ENCODE measurements at places on chromosomes 11 and 22. TPM values are rescaled to one million over a fixed set of nuclear protein-coding genes. Genes with fewer than 3 reads are reported as not detected.

DNA sequence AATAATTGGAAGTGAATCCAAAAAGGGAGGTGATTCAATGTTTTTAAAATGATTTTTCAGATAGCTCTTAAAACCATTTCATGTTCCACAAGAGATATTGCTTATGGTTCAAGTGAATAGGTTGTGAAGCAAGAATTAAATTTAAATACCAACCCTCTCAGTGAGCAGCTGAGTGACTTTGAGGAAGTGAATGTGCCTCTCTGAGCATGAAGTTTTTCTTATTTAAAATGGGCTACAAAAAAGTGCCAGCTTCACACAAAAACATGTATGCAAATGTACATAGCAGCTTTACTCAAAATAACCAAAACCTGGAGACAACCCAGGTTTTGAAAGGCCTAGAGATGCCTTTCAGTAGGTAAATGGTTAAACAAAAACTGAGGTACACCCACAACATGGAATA, 35.5 kb upstream of the GAB4 start:
- no peak for DNase-seq

ADSL gene
- total RNA-seq, result 37.4 TPM

GRCh38 chr11:60925868-60926267, 1.6 kb downstream of the TMEM132A start:
- DNase-seq, result no peak

CD3D gene
- total RNA-seq, result 0.86 TPM

DNA sequence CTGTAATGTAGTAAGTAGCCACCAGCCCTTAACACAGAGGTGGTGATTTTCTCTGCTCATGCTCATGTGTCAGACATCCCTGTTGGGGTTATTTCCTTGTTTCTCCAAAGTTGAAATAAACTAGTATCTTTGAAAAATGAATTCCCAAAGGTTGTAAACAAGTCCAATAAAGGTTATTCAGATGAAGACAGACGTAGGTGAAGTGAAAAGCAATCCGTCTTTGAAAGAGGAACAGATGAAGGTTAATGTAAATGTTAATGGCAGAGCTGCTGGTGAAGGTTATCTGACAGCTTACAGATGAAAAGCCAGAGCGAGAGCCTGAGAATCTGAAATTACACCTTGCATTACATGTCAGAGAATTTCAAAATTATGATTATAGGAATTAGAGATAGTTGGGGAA, 1604.0 kb downstream of the FAM181B start:
- no peak for DNase-seq

SLC16A8 gene
- total RNA-seq, result not detected

- no peak for DNase-seq
These were observed 1.5 kb downstream of the AMPD3 start for GRCh38 chr11:10456519-10456918.

DNA sequence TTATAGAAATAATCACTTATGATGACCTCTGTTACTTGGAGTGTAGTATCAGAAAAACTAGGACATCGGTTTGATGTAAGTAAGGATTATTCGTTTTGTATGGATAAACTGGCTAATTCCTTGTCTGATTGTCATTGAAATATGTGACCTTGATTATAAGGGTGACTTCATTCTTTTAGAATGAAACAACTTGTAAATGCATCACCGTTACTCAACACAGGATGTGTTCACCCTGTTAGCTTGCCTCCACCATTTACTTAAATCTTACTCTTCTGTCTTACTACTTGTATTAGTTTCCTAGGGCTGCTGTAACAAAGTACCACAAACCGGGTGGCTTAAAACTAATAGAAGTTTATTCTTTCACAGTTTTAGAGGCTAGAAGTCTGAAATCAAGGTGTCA, 7.9 kb downstream of the SFI1 start:
- DNase-seq, result no peak

GRCh38 chr11:88360141-88360540, 22.6 kb upstream of the CTSC start:
- no peak for DNase-seq

- DNase-seq, result no peak
These were observed 1248.0 kb upstream of the CNTN5 start for GRCh38 chr11:97772705-97773104.

DNA sequence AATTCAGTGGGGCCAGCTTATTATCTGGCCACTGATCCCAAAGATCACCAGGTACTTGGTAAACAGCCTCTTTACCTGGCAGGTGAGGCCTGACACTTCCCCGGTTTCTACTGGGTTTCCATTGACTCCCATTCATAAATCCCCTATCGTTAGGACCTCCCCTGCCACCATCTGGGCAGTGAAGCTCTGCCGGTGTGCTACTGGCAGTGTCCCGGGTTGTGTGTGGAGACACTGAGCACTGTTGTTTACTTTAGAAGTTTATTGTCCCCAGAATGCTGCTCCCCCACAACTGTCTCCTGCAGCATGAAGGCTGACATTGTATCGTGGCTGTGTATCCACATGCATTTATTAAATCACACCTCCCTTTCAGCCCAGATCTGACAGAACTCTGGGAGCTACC, 142.7 kb downstream of the WNT7B start:
- no peak for DNase-seq

SCN3B gene
- 1.2 TPM for total RNA-seq

- DNase-seq, result no peak
These were observed 12.3 kb downstream of the TCF20 start for GRCh38 chr22:42258126-42258525.

DNA sequence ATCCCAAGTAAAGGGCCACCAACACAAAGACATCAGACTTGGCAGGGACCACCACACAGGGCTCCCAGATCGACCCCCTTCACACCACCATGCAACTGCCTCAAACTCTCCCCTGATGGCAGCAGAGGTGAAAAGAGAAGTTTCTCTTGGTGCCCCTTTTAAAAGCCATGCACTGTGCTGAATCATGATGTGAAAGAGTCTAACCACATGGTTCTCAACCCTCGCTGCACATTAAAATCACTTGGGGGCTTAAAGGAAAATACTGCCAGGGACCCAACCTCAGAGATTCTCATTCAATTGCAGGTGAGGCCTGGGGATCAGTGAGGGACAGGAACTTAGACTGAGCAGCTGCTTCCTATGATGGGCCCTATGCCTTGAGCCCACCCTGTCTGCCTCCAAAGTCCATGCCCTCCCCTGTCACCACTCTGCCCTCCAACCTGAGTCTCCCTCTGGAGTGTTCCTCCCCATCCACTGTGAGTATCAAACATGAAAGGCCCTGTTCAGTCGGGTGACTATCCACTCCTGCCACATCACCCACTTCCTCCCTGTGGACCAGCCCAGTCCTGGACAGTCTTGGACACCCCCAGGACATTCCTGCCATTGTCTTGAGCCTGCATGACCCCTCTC, 40.8 kb downstream of the PLEKHA7 start:
- DNase-seq, result no peak

GRCh38 chr11:475941-476340, 25.9 kb downstream of the PTDSS2 start:
- no peak for DNase-seq

- DNase-seq, result no peak
These were observed 35.8 kb downstream of the TNKS1BP1 start for GRCh38 chr11:57288771-57289579.

- DNase-seq, result no peak
These were observed 581.1 kb upstream of the ARHGAP42 start for GRCh38 chr11:100105982-100106358.

DNA sequence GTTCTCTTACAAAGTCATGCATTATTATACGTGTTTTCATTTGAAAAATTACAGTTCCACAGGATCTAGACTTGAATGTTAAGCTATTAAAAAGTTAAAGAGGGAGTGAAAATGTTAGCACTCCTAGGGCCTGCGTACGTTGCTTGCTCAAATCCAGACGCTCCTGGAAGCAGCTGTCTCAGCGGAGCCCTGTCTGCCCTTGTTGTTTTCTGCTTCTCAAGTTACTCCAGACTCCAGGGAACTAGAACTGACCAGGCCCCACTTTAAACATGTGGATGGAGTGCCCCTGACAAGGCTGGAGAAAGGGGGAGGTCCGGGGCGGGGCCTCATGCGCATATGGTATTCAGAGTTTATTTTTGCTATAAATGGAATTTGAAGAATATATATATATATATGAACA, 9.6 kb downstream of the PARVB start:
- DNase-seq, result no peak

DNA sequence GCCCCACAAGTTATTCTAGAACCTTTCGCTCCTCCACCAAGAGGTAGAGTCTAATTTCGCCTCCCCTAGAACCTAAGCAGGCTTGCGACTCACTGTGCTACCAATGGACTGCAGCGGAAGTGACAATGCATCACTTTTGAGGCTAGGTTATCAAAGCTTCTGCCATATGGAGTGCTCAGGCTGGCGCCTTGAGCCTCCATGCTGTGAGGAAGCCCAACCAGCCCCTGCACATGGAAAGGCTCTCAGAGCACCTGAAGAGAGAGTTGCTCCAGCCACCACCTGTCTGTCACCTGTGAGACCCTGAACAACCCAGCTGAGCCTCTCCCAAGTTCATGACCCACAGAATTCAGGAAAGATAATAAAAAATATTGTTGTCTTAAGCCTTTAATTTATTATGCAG, 29.3 kb upstream of the CBX7 start:
- no peak for DNase-seq

- peak; percentile 19 for DNase-seq
These were observed 7.1 kb downstream of the MUC2 start for GRCh38 chr11:1081601-1082311.

All from left cardiac atrium (tissue), 4 donors.